ENCODE measurements at places on chromosomes 7 and 10.

GRCh38 chr10:21092683-21093524 lies 195.8 kb upstream of the NEBL start:
- DNase-seq: no peak

GRCh38 chr7:35734001-35734483 lies 39.1 kb upstream of the HERPUD2 start:
- no peak for DNase-seq

DNA sequence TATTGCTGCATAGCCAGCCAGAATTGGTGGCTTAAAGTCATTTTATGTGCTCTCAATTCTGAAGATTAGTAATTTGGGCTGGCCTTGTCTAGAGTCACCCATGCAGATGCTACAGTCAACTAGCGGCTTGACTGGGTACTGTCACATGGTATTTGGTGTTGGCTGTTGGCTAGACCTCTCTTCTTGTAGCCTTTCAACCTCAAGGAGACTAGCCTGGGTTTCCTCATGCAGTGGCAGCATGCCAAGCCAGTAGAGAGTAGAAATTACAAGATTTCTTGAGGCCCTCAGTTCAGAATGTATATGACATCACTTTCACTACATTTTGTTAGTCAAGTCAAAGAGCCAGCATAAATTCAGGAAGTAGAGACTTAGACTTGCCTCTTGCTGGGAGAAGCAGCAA lies 3.7 kb upstream of the ZNF800 start:
- no peak for DNase-seq

GRCh38 chr10:12194752-12195271 lies 879 bp downstream of the NUDT5 start:
- DNase-seq: no peak

- DNase-seq: peak; percentile 1
These were observed 2.7 kb upstream of the PAX4 start for GRCh38 chr7:127620406-127621233.

- no peak for DNase-seq
These were observed 226.2 kb downstream of the COBL start for GRCh38 chr7:51090411-51090810.

DNA sequence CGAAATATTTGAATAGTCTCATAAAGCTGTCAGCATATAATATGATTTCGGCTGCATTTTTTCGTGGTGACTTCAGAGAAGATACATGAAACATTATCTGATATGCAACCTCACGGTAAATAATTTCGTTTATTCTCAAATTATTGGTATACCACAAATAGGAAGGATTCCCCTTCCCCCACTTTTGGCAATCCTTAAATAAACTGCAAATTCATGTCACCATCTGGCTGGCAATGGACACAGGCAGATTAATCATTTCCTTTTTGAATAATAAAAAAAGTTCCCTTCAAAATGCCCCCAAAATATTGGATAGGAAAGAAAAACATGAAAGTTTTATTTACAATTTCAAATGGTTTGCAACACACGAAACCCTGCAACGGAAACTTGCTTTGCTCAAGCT lies 234.5 kb upstream of the MEOX2 start:
- DNase-seq: no peak

DNA sequence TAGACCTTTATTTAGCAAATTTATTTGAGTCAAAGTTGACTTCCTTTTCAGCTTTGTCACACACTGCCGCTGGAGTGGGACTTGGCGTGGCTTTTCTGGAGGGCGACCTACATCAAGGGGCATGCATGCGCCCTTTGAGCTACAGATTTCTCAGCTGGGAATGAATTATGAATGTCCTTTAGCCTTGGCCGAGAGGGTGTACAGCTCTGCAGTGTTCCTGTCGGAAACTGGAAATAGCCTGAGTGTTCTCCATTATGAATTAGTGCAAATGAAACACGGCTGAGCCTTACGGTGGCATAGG lies 79.7 kb downstream of the GLRX3 start:
- no peak for DNase-seq

DNA sequence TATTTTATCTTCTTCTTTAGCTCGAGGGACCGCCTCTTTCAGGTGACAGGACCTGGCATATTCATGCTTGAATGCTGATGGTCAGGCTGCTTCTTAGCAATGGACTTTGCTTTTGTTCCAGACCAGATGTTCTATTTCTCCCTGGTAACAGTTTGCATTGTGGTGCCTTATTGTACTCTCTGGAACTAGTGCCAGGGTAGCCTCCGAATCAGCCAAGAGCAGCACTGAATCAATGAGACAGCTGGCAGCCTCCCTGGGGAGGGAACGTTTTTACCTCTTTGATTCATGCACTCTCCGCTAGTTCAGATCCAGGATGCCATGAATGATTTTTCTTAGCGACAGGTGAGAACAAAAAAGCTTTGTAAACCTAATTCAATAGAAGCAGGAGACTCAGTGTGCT lies 54.1 kb upstream of the NXPH1 start:
- DNase-seq: no peak

- DNase-seq: no peak
These were observed 7.5 kb upstream of the LRRN3 start for GRCh38 chr7:111083413-111083812.

DNA sequence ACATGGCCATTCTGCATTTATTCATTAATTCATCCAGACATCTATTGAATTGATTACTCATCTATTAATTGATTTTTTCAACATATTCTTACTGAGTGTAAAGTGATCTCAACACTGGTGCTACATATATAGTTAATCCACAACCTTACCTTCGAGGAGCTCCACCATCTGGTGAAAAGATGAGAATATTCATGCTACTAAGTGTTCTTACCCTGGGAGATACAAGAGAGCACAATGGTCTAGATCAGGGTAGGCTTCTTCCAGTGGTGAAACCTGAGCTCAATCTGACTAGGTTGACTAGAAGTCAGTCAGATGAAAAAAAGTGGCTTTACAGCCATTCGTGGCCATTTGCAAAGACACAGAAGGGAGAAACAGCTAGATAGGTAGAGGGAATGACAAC lies 507.4 kb downstream of the ANKRD7 start:
- no peak for DNase-seq

GRCh38 chr7:109322833-109323232 lies 753.2 kb downstream of the DNAJB9 start:
- no peak for DNase-seq

DNA sequence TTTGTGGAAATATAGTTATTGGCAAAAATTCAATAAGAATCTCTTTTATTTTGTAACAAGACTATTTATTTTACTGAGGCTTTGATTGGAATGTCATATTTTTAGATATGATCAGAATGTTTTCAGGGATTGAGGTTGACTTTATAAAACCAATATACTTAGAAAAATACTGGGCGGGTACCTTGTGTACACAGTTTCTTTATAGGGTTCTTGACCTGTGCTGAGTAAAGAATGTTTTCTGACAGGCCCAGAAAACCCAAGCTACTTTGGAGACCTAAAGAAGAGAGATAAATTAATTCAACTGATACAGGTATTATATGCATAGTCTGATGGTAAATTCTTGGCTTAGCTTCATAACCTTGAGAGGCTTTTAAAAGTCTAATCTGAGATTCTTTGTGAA lies 23.9 kb upstream of the SPAM1 start:
- no peak for DNase-seq

DNA sequence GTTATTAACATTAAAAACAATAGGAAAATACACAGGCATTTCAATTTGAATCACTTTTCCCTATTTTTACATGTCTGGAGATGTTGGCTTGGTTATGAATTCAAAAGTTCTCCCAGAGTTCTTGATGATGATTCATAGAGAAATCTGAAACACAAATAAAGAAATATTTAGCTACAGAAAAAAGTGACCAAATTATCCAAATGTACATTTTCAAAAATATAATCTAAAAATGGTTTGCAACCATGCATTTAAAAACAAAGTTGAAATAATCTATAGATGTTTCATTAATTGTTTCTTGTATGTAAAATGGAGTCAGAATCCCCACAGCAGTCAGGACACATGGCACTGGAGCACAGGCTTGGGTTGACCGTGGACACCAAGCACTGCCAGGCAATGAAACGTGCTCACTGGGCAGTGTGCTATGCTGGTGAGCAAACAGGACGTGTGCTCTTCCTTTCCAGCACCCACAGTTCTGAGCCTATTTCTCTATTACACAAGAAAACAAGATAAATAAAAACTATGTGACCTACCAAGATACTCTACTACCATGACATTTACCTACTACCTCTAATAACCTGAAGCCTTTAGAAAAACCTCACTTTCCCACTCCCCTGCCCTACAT lies 44.1 kb upstream of the PTPRN2 start:
- DNase-seq: no peak

GRCh38 chr10:24278176-24278889 lies 69.4 kb downstream of the KIAA1217 start:
- no peak for DNase-seq

DNA sequence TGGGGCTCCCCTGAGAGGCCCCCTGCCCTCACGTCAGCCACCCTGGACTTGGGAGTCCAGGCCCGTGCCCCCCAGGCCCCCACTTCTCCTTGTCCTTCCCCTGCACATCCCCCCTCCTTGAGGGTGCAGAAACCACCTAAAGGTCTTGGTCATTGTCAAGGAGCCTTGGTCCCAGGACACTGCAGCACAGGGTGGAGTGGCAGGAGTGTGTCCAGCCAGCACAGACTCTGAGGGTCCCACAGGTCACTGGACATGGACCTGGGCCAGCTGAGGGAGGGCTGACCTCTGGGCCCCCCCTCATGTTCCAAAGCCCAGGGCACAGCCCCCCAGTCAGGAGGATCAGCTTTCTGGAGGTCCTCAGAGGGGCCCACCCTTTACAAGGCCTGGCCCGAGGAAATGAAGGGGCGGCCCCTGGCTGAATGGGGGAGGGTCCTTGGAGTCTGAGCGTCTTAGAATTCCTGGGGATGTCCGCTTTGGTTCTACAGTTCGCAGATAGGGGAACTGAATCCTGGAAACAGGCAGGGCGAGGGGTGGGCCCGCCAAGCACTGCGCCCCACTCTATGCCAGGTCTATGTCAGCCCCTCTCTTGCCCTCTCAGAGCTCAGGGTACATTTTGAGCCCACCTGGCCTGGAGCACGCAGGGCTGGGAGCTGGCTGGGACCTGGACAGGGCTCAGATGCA lies 54.0 kb downstream of the PWWP2B start:
- no peak for DNase-seq

DNA sequence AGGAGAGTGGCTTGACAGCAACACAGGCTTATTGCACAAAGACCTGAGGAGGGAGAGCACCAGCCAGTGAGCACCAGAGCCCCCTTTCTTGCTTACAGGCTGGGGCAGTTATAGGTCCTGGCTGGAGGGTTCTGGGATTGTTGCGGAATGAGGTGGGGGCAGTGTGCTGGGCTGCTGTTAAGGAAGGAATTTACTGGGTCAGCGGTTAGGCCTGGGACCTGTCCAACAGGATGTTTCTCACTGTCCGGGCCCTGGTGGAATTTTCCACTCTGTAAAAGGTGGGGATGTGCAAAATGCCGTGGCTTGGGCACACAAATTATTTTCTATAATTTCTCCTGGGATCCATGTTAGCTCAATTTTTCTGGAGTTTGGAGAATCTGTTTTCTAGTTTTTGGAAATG lies 757.3 kb downstream of the TYW1 start:
- DNase-seq: no peak

DNA sequence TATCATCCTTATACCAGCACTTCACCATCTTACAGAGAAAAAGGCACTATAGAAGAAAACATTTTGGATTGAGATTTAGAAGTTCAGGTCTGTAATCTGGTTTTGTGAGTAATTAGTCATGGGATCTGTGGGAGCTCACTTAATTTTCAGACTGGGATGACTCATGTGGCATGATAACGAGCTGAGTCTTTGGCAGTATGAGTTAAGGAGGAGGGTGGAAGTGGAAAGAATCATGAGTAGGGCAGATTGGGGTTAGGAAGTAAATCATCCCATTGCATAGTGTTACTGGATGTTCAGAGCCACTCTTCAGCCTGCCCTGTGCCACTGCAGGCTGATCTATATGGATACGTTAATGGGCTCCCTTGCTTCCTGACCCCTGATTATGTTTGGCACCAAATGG lies 64.9 kb downstream of the ZNF92 start:
- DNase-seq: no peak

DNA sequence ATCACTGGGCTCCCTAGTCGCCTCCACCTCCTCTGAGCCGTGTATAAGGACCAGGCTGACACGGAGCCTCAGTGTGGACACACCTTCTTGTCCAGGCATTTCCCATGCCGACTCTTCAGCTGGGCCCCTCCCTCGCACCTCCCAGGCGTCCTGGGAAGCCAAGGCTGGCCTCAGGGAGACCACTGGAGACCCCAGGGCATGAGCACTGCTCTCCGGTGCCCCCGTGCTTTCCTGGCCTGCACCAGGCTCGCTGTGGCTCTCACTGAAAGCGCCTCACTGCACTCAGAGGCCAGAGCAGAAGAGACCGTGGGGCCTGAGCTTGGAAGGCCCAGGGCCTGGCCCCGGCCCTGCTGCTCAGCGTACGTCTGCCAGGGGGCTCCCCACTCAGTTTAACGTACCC lies 31.4 kb downstream of the LRRC27 start:
- no peak for DNase-seq

GRCh38 chr7:157411580-157411979 lies 74.8 kb downstream of the DNAJB6 start:
- DNase-seq: no peak

- DNase-seq: no peak
These were observed 46.3 kb downstream of the PDK4 start for GRCh38 chr7:95549818-95550529.

- no peak for DNase-seq
These were observed 42.7 kb upstream of the ATRNL1 start for GRCh38 chr10:115050375-115051010.

- DNase-seq: no peak
These were observed 335.4 kb upstream of the ANKRD30A start for GRCh38 chr10:36789974-36790373.

DNA sequence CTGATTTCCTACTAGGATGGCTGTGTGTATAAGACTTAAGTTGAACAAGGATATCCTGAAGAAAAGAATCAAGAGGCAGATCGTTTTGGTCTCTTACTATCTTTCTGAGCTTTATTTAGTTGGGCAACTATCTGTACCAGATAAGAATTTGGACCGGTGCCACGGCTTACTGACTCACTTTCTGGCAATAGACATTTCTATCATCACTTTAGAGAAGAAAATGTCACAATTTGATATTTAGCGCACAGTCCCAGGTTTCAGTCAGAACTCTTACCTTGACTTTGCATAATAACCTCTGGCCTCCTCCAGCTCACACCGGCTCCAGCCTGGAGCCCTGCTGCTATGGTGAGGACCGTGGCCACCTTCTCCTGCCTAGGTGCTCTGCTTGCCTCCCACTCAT lies 218.2 kb upstream of the MDFIC start:
- DNase-seq: no peak

DNA sequence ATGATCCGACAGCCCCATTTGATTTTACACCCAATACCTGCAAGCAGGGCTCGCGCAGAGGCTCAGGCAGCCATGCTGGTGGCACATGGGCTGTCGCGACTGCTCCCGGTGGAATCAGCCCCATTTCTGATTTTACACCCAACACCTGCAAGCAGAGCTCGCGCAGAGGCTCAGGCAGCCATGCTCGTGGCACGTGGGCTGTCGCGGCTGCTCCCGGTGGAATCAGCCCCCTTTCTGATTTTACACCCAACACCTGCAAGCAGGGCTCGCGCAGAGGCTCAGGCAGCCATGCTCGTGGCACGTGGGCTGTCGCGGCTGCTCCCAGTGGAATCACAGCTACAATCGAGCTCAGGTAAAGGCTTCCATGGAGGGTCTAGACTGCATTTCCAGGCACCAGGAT lies 244.1 kb downstream of the PTPRN2 start:
- no peak for DNase-seq

- DNase-seq: no peak
These were observed 15.3 kb downstream of the IGF2BP3 start for GRCh38 chr7:23454881-23455526.

- no peak for DNase-seq
These were observed 20.5 kb upstream of the DGKI start for GRCh38 chr7:137867289-137867688.

All from renal cortex interstitium (tissue), 15 donors.